CD4-positive, alpha-beta T cell (primary cell): ENCODE measurements at places on chromosomes 16 and 17.
A peak's percentile ranks its signal among the peaks of the same experiment; 100 is the strongest.

DNA sequence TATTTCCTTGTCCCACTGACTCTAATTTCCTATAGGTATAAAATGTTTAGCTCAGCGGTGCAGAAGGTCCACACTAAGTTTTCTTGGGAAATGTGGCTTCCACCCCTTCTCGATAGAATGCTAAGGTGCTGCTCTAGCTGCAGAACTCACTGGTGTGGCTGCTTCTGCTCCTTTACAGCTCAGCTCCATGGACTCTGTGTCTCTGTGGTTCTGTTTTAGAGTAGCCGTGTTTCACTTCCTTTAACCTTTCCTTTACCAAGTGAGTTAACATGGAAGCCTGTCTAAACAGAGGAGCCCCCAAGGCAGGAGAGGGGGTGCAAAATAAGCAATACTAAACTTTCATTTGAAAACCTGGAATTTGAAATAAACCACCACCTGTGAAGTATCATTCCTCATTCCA lies 65.3 kb downstream of the SPECC1 start:
- DNase-seq, result no peak

DNA sequence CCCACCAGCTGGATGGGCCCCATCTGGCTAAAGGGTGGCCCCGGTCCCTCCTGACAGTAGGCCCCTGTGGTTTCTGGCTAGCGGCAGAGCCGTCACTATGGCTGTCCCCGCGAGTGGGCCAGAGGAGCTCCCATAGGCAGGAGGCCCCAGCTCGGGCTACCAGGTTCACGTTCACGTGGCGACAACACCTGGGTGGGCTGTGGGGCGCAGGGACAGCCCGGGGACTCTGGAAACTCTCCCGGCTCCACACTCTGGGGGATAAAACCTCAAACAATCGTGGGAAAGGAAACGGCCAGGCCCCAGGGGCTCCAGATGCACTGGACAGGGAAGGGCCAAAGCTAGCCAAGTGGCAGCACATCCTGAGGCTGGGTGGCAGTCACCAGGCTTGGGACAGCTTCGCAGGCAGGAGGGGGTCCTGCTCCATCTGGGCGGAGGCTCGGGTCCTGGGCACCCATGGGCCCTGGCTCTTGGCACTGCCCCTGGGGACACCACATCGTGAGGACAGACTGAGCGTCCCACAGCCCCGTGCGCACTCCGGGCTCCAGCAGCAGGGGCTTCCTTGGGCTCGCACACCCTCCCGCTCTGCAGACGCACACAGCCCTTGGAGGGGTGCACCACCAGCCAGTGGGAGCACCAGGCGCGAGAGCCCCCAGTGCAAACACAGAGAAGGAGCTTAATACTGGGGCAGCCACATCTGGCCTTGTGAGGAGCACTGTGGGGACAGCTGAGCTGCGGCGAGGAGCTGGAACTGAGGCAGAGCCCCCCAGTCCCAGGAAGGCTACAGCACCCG lies 4.4 kb downstream of the RNF166 start:
- peak; percentile 43 for DNase-seq

- no peak for DNase-seq
Observed at GRCh38 chr16:26134588-26134987, 442.8 kb downstream of the HS3ST4 start.

DNA sequence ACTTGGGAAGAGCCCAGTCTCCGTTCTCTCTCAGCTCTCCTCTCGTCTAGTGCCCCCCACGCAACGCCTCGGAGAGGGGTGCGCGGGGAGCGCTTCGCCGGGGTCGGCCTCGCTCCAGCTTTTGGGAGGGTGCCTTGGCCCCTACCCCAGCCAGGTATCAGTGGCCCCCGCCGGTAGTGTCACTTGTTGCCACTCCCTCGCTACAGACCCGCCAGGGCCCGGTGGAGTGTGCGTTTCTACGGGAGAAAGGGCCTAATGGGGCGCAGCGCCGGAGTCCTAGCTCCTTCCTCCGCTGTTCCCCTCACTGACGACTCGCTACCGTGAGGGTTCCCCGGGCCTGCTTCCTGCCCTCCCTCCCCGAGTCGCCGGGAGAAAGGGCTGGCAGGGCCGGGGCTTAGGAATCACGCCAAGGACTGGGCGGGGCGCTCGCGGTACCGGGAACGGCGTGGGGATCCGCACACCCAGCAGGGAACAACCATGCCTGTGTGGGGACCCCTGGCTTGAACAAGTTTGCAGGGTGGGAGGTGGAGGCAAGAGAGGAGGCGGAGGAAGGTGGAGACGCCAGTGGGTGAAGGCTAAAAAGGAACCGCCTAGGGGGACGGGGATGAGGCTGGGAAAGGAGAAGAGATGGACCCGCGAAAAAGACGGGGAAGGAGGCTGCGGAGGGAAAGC lies 997 bp upstream of the CDH11 start:
- no peak for DNase-seq

- no peak for DNase-seq
Observed at GRCh38 chr16:50532576-50532975, 15.6 kb upstream of the NKD1 start.

GRCh38 chr17:63290784-63291183 lies 155.3 kb downstream of the CYB561 start:
- DNase-seq, result no peak

GRCh38 chr17:34503528-34504195 lies 75.7 kb upstream of the TMEM132E start:
- no peak for DNase-seq

DNA sequence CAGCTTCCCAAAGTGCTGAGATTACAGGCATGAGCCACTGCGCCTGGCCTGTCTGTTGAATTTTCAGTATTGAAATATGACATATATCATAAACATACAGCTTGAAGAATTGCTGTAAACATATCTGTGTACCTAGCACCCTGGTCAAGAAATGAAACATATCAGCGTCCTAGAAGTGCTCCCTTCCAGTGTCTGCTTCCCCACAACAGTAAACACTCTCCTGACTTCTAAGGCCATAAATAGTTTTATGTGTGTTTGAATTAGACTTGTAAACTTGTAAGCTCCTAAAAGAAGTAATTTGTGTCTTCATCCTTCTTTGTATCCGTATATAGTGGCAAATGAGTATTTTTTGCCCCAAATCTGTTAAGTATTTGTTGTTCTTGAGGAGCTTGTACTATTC lies 132.2 kb downstream of the FTO start:
- DNase-seq, result no peak

DNA sequence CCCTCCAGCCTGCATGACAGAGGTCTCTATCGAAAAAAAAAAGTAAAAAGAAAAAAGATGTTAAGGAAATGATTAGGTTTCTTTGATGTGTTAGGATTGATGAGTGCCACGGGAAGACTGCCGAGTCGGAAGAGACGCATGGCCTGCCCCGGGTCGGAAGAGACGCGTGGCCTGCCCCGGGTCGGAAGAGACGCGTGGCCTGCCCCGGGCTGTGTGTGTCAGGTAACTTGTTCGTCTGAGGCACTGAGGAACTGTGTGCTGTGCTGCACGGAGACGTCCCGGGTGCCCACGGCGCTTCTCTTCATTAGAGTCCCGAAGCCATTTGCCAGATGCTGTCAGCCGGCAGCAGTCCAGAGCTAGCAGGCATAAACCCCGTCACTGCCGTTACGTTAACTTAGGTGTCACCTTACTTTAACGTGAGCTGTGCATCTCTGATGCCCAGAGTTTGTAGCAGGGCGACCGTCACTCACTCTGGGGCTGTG lies 40.5 kb upstream of the FASN start:
- no peak for DNase-seq
